ENCODE measurements at places on chromosomes 11 and 22. TPM values are rescaled to one million over a fixed set of nuclear protein-coding genes. Genes with fewer than 3 reads are reported as not detected.

The OR4P4 gene
- polyA plus RNA-seq = not detected

The OR52K1 gene
- polyA plus RNA-seq = 0.11 TPM

The BDNF gene
- 1.3 TPM for polyA plus RNA-seq

The WT1 gene
- polyA plus RNA-seq = not detected

The SCGB1D4 gene
- not detected for polyA plus RNA-seq

The OR8A1 gene
- polyA plus RNA-seq = 0.11 TPM

The NTM gene
- 15.4 TPM for polyA plus RNA-seq

The SHISA8 gene
- not detected for polyA plus RNA-seq

The CAPN5 gene
- 14.8 TPM for polyA plus RNA-seq

The SCUBE2 gene
- polyA plus RNA-seq = 31.4 TPM

The ATL3 gene
- 16.0 TPM for polyA plus RNA-seq

The NAALAD2 gene
- polyA plus RNA-seq = 4.3 TPM

The IRAG1 gene
- polyA plus RNA-seq = 4.0 TPM

The HTR3A gene
- not detected for polyA plus RNA-seq

The MAJIN gene
- not detected for polyA plus RNA-seq

The RELT gene
- 4.0 TPM for polyA plus RNA-seq

The KREMEN1 gene
- 97.7 TPM for polyA plus RNA-seq

The TIGD3 gene
- 0.20 TPM for polyA plus RNA-seq

The RAB3IL1 gene
- 18.3 TPM for polyA plus RNA-seq

The ZNRF3 gene
- polyA plus RNA-seq = 8.5 TPM

The DAGLA gene
- polyA plus RNA-seq = 4.9 TPM

The OSBP2 gene
- 4.5 TPM for polyA plus RNA-seq

The SMCO4 gene
- 14.5 TPM for polyA plus RNA-seq

The DBX1 gene
- polyA plus RNA-seq = 6.6 TPM

The MCHR1 gene
- polyA plus RNA-seq = 0.60 TPM

The TOLLIP gene
- polyA plus RNA-seq = 25.9 TPM

The TECTA gene
- 1.6 TPM for polyA plus RNA-seq

The CDHR5 gene
- polyA plus RNA-seq = 0.60 TPM

The EFCAB6 gene
- 0.91 TPM for polyA plus RNA-seq

The APOBEC3G gene
- polyA plus RNA-seq = 4.5 TPM

The C1QTNF5 gene
- 17.4 TPM for polyA plus RNA-seq

The SLC5A12 gene
- polyA plus RNA-seq = 0.10 TPM

The DRD4 gene
- polyA plus RNA-seq = 0.23 TPM

The GAL3ST3 gene
- polyA plus RNA-seq = 0.45 TPM

The MS4A7 gene
- polyA plus RNA-seq = 5.6 TPM

The MS4A2 gene
- 0.09 TPM for polyA plus RNA-seq

The FADS3 gene
- polyA plus RNA-seq = 39.4 TPM

The AMPD3 gene
- 4.4 TPM for polyA plus RNA-seq

The OR52B4 gene
- not detected for polyA plus RNA-seq

The LSP1 gene
- polyA plus RNA-seq = 48.8 TPM

The ZFPL1 gene
- polyA plus RNA-seq = 27.3 TPM

The LBHD1 gene
- polyA plus RNA-seq = 5.1 TPM

The BTG4 gene
- not detected for polyA plus RNA-seq

The MAPK8IP1 gene
- 32.7 TPM for polyA plus RNA-seq

The FOXRED2 gene
- polyA plus RNA-seq = 17.6 TPM

The THY1 gene
- 114 TPM for polyA plus RNA-seq

Measured in muscle of back (tissue), 13 donors.